T-cell (primary cell): ENCODE measurements at places on chromosomes 5 and 9.
A peak's percentile ranks its signal among the peaks of the same experiment; 100 is the strongest.

- no peaks in the 10 kb centered on the region for H3K27me3 ChIP-seq
- H3K4me1 ChIP-seq, result no peaks in the 10 kb centered on the region
- no peak overlapping the region for H3K4me3 ChIP-seq
Measured at GRCh38 chr5:67686746-67687145, 490.1 kb upstream of the CD180 start.

DNA sequence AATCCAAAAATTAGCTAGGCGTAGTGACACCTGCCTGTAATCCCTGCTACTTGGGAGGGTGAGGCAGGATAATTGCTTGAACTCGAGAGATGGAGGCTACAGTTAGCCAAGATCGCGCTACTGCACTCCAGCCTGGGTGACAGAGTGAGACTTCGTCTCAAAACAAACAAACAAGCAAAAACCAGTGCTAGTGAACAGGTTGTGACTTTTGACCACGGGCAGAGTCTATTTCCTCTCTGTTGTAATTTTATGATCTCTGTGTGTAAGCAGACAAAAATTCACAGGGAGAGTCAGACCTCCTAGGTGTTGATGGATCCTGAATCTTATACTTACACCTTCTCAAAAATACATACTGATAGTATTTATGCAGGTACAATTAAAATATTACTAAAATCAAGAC lies 65.8 kb downstream of the SPEF2 start:
- no peaks in the 10 kb centered on the region for H3K36me3 ChIP-seq
- no peak for DNase-seq
- H3K27ac ChIP-seq, result no peak overlapping the region
- no peak overlapping the region for H3K4me3 ChIP-seq

DNA sequence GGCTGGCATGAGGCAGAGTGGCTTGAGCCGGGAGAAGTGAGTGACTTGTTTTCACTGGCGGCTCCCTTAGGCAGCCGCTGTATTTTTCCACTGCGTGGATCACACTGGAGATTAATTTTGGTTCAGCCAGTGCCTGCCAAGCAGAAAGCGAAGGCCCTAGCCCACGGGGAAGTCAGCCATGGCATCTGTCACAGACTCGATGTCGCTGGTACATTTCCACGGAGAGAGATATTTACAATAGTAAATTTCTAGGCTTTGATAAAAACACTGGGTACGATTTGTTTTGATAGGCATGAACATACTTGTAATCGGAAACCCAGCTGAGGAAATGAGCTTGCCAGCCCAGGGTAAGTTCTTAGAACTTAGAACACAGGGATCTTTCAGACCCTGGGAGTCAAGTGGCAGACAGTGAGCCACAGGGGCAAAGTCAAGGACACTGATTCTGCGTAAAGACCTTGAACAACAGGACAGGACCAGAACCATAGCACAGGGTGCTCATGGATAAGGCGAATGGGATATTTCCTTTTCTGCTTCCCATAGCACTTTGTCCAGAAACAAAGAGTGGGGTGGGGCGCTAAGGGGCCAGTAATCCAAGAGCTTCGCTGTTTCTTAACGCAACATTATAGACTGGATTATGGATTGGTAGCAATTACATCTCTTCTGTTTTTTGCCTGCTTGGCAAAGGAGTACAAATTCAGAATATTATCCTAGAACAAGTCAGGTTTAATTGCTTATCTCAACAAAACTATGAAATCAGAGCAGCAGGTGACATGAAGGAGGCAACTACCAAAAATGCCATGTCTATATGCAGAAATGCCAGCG lies 4.5 kb downstream of the DUSP1 start:
- H3K4me1 ChIP-seq, result peaks cover 64% of the 10 kb centered on the region
- H3K27ac ChIP-seq, result peak overlapping the region; percentile 98
- H3K4me3 ChIP-seq, result no peak overlapping the region
- no peaks in the 10 kb centered on the region for H3K27me3 ChIP-seq
- no peak for DNase-seq

GRCh38 chr5:74594137-74595040 lies 46.1 kb downstream of the ENC1 start:
- H3K27ac ChIP-seq, result no peak overlapping the region
- no peaks in the 10 kb centered on the region for H3K4me1 ChIP-seq
- H3K4me3 ChIP-seq, result no peak overlapping the region
- peaks cover 10% of the 10 kb centered on the region for H3K27me3 ChIP-seq
- H3K36me3 ChIP-seq, result no peaks in the 10 kb centered on the region

GRCh38 chr5:91486638-91487037 lies 103.5 kb upstream of the ARRDC3 start:
- no peak overlapping the region for H3K27ac ChIP-seq
- H3K27me3 ChIP-seq, result no peaks in the 10 kb centered on the region
- no peak overlapping the region for H3K4me3 ChIP-seq
- no peaks in the 10 kb centered on the region for H3K36me3 ChIP-seq

DNA sequence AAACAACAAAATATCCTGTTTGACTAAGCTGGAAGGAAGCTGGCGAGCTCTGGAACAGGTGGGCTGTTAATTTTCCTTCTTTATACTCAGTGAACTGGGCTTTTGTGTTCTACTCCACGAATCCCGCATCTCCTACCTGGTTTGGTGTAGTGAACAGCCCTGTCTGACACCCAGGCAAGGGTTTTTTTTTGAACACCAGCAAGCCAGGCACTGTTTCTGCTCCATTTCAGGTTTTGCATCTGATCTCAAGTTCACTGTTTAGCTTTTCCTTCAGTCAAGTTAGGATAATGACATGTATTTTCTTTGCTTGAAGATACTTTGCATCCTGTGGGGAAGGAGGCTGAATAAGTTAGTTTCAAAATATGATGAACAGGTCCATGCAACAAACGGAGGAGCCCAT lies 204.5 kb downstream of the SEMA6A start:
- H3K36me3 ChIP-seq, result no peaks in the 10 kb centered on the region
- peaks cover 2% of the 10 kb centered on the region for H3K4me1 ChIP-seq
- no peak overlapping the region for H3K27ac ChIP-seq
- H3K4me3 ChIP-seq, result no peak overlapping the region
- H3K27me3 ChIP-seq, result no peaks in the 10 kb centered on the region
